ENCODE measurements at places on chromosomes 5 and 9.

DNA sequence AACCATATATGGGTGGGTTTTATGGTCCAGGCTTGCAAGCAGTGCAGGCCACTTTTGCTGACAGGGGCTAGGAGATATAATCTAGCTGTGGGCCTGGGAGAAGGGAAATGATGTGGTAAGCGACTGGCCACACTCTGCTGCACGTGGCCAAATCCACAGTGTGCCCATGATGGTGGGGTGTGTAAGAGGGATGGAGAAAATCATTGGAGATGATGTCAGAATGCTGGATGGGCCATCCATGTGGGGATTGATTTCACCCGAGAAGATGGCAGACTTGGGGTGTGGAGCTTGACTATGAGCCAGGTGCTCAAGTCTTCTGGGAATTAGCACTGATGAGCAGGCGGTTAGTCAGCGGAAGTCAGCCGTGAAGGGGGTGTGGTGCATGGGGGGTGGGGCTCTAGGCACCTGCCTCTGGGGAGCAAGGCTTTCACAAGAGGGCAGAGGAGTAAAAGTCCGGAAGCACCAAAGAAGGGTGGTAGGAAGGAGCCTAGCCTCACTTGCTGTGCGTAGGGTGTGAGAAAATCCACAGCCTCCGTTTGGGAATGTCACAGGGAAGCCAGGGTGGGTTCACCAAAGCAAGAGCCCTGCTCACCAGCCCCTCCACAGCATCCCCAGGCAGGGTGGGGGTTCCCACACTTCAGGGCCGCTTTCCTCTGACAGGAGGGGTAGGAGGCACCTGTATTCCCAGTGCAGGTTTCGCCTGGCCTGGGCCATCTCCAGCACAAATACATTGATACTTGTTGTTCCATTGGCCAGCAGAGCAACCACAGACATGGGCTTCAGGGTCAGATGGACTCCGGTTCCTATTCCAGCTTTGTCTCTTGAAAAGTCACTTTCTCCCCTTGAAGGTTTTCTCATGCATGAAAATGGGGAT is 44.5 kb upstream of the ANGPTL2 start:
- DNase-seq: peak; percentile 32

DNA sequence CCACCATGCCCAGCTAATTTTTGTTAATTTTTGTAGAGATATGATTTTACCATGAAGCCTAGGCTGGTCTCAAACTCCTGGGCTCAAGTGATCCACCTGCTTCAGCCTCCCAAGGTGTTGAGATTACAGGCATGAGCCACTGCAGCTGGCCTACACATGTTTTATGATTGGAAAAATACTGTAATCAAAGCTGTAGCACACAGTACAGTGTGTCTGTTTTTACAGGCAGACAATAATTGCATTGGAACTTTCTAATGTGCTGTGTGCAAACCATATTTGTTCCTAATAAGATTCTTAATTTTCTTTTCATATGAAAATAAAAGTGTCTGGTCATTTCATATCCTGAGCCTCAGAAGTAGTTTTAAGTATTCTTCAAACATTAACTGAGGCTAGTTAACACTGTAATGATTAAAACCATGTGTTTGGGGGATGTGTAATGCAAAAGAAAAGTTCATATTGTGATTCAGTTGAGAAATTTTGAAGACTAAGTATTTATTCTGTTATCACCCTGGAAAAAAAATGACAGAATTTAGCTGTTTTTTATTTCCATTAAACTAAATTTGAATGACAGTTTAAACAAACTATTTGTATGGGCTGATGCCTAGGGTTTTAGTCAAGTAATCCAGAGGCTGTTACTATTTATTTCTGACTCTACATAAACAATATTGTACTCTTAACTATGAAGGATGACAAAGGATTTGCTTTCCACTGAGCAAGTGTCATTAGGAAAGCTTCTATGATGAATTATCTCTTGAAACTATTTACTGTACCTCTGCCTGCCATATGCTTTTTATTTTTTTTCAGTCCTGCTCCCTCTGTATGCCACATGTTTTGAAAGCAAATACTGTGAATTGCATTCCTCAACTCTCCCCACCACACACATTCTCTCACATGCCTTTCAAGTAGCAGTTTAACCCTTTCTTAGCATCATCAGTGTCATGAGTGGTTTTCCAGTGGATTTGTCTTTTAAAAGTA is 111.5 kb downstream of the MTREX start:
- no peak for DNase-seq

DNA sequence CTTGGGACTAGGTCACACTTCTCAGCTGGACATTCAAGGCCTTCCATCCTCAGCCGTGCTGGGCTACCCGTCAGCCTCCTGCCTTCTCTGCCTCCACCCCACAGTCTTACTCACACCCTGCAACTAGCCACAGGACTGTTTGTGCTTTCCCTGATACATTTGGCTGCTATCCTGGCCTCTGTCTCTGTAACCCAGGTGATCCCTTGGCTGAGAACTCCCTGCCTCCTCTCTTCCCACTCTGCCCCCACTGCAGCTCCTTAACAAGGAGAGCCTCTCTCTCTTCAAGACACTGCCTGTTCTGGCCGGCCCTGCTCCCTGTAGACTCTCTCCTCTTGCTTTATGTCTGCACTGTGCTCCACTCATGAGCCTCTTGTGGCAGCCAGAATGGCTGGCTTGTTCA is 120.6 kb downstream of the MSX2 start:
- DNase-seq: no peak

DNA sequence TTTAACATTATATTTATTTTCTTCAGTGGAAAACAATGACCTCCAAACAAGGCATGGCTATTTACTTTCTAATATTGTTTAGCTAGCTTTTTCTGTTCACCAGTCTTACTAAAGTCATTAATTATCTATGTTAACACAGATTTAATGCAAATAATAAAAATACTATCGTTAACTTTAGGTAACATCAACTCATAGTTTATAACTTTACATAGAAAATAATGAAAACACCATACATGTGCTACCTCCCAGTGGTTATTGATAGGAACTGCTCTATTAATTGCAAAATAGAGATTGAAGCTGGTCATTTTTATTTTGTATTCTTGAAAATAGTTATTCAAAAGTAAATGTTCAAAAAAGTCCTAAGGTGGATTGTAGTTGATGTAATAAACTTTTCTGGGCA is 78.3 kb upstream of the HCN1 start:
- no peak for DNase-seq

GRCh38 chr5:73093943-73094342 is 26.4 kb upstream of the TMEM171 start:
- DNase-seq: peak; percentile 27

- no peak for DNase-seq
Measured at GRCh38 chr5:54514841-54515432, 2.6 kb upstream of the SNX18 start.

GRCh38 chr5:132067451-132067850 is 6.1 kb upstream of the CSF2 start:
- no peak for DNase-seq

DNA sequence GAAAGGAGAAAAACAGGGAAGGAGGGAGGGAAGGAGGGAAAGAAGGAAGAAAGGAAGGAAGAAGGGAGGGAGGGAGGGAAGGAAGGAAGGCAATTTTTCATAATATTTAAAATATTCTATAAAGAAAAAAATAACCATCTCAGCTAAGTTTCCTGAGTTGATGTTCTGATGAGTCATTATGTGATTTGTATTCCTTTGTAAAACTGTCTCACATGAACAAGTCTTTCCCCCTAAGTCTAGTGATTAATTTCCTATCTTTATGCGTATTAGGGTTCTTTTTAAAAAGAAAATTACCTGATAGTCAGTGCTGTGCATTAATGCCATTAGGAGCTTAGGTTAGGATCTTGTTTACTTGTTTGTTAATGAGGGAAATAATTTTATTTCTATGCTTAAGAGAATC is 94.1 kb downstream of the RASEF start:
- no peak for DNase-seq

- DNase-seq: no peak
Measured at GRCh38 chr5:97820138-97820537, 637.1 kb upstream of the RIOK2 start.

- DNase-seq: no peak
Measured at GRCh38 chr5:36478646-36479317, 127.6 kb upstream of the SLC1A3 start.

DNA sequence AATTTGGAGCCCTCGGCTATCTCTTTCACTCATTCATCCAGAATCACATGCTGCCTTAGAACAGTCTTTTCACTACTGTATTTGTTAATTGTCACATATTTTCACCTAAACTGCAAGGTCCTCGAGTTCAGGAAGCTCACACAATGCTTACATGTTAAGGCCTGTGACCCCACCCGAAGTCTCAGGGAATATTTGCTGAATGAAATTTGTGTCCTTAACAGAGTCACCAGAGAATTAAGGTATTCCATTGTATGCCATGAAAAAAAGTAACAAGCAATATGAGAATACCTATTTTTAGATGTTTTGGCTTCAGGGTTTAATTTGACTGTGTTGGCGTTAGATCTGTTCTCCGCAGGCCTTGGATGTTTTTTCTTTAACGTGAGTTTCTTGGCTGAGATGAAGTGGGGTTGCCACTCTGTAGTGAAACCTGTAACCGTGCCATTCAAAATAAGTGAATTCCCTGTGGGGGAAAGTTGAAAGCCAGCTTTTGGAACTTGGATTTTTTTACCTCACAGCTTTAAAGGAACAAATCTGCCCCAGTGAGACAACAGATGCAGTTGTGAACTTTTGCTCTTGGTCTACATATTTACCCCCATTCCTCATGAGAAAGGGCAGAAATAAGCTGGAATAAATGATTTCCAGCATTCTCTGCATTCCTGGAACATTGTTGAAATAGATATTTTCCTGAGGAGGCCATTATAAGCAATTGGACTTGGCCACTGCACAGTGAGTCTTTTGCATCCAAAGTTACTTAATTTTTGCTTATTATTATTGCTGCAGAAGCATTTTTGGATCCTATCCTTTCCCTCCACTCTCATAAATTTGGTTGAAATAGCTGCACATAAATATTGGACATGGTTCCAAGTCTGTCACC is 35.9 kb upstream of the FBP1 start:
- no peak for DNase-seq

DNA sequence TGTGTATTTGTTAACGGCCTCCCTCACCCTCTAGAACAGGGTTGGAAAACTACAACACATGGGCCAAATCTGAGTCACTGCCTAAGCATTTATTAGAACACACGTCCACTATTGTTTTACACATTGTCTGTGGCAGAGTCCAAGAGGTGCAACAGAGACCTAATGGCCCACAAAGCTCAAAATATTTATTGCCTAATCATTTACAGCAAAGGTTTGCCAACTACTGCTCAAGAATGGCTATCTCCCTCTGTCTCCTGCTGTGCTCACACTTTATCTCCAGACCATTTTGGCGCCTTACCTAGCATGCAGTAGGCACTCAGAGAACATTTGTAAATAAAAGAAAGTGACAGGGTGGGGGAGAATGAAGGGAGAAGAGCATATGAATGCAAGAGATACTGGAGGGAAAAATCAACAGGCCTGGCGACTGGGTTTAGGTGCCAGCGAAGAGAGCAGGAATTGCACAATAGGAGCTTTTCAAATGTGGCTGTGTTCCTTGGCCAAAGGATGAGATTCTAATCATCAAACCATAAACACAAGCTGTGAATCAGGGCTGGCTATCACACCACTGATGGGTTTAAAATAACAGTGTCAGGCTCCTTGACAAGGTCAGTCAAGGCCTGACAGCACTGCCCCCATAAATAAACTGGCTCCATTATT is 80.3 kb downstream of the EPB41L4A start:
- DNase-seq: no peak

DNA sequence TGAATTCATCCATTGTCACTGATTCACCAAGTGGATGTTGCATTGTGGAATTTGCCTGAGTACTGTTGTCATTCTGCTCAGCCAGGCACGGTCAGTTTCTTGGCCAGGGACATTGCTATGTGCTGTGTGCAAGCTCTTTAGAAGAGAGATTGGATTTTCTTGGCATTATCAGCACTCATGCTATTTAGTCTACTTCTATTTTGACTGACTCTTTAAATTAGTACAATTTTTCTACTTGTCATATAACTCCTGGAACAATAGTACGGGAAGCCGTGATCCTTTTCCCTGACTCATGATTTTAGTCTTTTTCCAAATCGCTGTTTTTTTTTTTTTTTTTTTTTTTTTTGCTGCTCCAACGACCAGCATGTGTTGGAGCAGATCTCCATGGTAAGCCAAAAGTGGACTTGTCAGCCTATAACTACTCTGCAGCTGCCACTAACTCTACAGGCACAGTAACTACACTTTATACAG is 129.7 kb downstream of the CDC42SE2 start:
- DNase-seq: no peak

GRCh38 chr9:6054280-6055099 is 39.1 kb upstream of the RANBP6 start:
- DNase-seq: peak; percentile 66

DNA sequence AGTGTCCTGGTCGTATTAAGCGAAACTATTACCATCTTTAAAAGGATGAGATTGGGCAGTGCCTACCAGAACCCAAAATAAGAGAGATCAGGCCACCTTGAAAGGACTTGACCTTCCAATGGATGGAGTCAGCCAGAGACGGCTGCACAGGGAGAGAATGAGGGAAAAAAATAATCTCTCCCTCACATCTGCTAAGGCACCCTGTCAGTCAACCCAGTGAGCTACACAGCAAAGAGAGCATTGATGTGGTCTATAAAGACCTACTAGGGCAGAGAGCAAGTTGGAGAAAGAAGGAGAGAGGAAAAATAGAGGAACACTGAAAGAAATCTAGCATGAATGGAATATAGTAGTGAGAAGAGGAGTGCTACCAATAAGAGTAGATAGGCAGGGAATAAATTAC is 68.0 kb upstream of the FTMT start:
- DNase-seq: no peak

- DNase-seq: no peak
Measured at GRCh38 chr9:21554813-21555212, 72.7 kb upstream of the IFNE start.

GRCh38 chr5:157059891-157060290 is 975 bp upstream of the HAVCR1 start:
- no peak for DNase-seq

- DNase-seq: no peak
Measured at GRCh38 chr5:101782352-101783103, 513.6 kb downstream of the SLCO4C1 start.

- no peak for DNase-seq
Measured at GRCh38 chr9:98709968-98710965, 1.5 kb upstream of the GABBR2 start.

DNA sequence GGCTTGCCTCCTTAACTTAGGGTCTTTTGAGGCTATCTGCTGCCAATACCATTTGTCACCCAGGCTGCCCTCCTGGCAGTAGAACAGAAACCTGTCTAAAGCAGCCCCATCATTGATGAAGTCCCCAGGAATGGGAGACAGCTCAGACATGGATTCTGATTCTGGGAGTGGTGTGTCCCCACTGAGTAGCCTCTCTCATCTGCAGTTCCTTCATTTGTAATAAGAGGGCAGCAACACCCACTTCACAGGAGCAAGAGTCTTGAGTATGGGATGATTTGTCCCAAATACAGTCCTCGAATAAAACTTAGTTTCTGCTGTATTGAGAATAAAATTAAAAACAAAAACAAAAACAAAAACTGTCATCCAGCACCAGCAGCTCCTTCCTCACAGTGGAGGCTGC is 167.6 kb downstream of the ASTN2 start:
- no peak for DNase-seq

Measured in activated CD4-positive, alpha-beta memory T cell treated with anti-CD3 and anti-CD28 coated beads for 36 hours (primary cell).